ENCODE measurements at places on chromosomes 13 and 19.

DNA sequence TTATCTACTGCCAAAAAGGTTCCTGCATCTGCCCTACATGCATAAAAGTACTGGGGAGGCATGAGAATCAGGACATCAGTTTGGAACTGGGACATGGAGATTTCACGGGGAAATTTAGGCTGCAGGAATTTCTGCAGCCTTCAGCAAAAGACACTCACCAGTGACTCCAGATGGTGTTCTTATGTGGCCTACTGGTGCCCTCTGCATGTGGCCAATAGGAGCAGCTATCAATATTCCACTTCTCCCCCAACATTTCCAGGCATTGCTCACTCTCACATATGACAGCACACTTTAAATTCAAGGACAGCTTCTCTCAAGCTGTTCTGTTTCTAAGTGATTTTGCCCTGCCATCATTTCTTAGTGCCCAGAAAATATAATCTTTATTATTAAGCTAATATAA, 570.5 kb upstream of the ARGLU1 start:
- DNase-seq, result no peak

- no peak for DNase-seq
These were observed 10.6 kb upstream of the CPAMD8 start for GRCh38 chr19:17037184-17037583.

DNA sequence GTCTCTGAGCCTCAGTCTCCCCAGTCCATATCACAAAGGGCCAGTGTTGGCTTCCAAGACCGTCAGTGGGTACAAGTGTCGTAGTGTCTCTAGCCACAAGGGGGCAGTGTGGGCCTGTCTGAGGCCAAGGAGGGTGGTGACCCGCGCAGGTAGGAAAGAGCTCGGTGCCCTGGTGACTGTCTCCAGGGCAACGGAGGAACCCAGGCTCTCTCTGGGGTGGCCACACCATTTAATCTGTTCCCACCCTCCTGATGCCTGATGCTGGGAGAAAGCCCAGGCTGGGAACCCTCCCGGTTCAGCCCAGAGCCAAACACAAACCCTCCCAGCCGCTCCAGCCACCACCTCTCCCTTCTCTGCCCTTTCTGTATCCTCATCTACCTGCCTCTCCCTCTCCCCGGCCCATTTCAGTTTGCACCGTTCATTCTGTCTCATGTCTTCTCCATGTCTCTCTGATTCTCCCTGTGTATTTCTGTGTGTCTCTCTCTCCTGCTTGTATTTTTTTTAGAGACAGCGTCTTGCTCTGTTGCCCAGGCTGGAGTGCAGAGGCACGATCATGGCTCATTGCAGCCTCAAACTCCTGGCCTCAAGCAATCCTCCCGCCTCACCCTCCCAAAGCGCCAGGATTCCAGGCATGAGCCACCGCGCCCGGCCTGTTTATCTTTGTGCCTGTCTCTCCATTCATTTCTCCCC, 17.5 kb upstream of the MEIS3 start:
- DNase-seq, result peak; percentile 53

DNA sequence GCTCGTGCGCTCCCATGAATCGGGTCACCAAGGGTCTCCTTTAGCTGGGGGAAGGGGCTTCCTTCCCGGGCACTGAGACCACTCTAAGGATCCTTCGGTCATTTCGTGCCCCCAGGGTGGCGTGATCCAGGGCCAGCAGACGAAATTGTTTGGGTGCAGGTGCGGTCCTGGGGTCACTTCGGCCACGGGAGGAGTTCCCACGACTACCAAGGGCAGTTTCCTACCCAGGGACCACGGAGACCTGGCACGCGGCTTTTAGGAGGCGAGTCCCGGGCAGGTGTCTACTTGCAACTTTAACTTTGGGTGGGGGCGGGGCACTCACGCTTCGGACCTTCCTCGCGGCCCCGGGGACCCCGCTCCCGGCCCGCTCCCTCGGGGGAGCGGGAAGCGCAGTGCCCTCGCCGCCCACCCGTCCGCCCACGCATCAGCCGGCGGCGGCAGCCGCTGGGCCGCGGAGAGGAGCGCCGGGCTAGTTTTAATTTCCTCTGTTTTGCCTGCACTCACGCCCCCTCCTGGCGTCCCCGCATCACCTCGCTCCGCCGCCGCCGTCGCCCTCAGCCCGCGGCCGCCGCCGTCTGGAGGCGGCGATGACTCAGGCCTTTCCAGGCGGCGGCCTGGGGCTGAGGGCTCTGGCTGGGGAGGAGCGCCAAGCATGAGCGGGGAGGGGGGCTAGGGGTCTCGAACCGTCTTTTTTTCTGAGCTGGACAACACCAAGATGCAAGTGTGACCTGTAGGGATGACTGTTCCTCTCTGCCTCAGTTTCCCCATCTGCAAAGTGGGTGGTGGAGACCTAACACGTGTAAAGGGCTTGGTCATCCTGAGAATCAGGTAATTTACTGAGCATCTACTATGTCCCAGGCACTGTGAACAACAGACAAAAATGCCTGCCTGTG, 21.8 kb downstream of the OLFM2 start:
- peak; percentile 73 for DNase-seq

DNA sequence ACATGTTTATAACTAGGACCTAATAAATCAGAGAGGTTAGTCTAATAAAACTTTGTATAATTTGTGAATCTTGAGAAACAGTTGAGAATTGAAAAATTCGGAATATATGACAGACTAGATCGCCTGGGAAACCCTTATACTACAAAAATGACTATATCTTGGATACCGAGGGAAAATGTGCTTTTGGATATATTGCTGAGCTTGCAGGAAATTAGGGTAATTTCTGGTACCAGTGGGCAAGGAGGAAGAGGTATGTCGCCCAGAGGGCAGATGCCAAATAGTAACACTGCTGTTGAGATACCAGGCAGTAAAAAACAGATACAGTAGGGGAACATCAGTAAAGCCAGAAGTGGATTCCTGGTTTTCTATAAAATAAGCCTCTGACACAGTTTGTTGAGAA, 17.3 kb downstream of the MPHOSPH8 start:
- no peak for DNase-seq

DNA sequence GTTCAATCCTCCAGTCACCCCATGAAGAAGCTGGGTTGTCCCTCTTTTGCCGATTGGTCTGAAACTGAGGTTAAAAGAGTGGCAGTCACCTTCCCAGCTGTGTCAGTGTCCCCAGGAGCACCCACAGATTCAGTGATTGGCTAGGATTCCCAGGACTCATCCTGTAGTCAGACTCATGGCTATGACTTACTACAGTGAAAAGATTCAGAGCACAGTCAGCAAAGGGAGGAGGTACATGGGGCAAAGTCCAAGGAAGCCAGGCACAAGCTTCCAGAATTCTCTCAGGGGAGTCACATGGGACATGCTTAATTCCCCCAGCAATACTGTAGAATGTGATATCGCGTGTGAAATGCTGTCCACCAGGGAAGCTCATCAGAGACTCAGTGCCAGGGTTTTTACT, 14.2 kb downstream of the ZNF473 start:
- no peak for DNase-seq

DNA sequence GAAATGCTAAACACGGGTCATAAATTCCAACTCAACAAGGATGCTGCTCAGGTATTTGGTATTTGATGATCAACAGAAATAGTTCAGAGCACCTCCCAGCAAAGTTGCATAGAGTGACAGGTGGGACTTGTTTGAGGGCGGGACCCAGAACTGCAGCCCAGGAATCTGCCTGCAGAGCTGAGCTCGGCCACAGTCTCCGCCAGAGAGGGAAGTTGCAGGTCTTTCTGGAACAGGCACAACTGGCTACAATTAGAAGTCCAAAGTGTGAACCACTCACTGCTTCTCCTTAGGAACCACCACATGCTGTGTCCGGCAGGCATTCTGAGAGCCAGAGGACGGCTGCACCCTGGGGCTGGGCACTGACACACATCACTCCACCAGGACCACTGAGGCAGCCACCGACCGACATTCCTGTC, 1.1 kb downstream of the SLC15A1 start:
- no peak for DNase-seq

DNA sequence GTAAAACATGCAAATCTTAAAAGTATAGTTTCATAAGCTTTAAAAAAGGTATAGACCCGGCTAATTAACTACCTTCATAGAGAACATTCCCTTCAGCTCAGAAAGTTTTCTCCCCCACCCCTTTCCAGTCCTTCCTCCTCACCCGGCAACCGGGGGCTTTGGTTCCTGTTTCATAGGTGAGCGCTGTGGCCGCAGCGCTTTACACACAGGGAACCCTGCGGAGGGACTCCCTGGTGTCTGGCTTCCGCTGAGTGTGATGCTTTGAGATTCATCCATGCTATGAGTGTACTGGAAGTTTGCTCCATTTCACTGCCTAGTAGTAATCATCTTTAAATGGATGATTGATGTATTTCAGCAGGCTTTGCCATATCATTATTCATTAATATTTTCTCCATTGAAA, 26.0 kb upstream of the PABPC3 start:
- DNase-seq, result no peak

Data from NCI-H1092 treated with DMSO at 0.1 percent for 48 hours (cell line).